Uterine smooth muscle cell (primary cell): ENCODE measurements at places on chromosomes 4 and X. TPM values are rescaled to one million over a fixed set of nuclear protein-coding genes. Genes with fewer than 3 reads are reported as not detected.

The FAM47A gene
- not detected in 2 replicates for total RNA-seq

The GNRHR gene
- not detected in 2 replicates for total RNA-seq

The MAGEC1 gene
- total RNA-seq = not detected in 2 replicates

The ATP8A1 gene
- total RNA-seq = 1.6 and 6.1 TPM in 2 replicates

The HTN3 gene
- total RNA-seq = not detected in 2 replicates

The STPG2 gene
- not detected in 2 replicates for total RNA-seq

The BTK gene
- under 0.01 TPM in 1 of 2 replicates, not detected in the other for total RNA-seq

The XAGE2 gene
- not detected in 2 replicates for total RNA-seq

The HSD17B13 gene
- 0.22 and 0.37 TPM in 2 replicates for total RNA-seq

The TKTL2 gene
- total RNA-seq = under 0.01 TPM in 1 of 2 replicates, not detected in the other

The TXK gene
- total RNA-seq = not detected in 2 replicates

The TLR10 gene
- not detected in 2 replicates for total RNA-seq

The MAGEB2 gene
- total RNA-seq = not detected in 2 replicates

The CITED1 gene
- total RNA-seq = 0.37 and 0.77 TPM in 2 replicates

The TECRL gene
- total RNA-seq = not detected in 2 replicates

The FRAS1 gene
- 1.3 and 3.1 TPM in 2 replicates for total RNA-seq

The NLGN3 gene
- total RNA-seq = under 0.01 and 0.12 TPM in 2 replicates

The HOPX gene
- total RNA-seq = 0.37 and 2.2 TPM in 2 replicates

The ALG13 gene
- 34.4 and 41.2 TPM in 2 replicates for total RNA-seq

The ATP1B4 gene
- not detected in 2 replicates for total RNA-seq

The ADAMTS3 gene
- total RNA-seq = 3.6 and 8.9 TPM in 2 replicates

The TAF7L gene
- 0.89 and 1.9 TPM in 2 replicates for total RNA-seq

The VEGFD gene
- total RNA-seq = 0.25 TPM in 1 of 2 replicates, not detected in the other

The VCX gene
- not detected in 2 replicates for total RNA-seq

The F8A2 gene
- total RNA-seq = not detected in 2 replicates

The PLAC1 gene
- total RNA-seq = 0.33 and 0.37 TPM in 2 replicates

The EIF1AX gene
- 45.2 and 77.6 TPM in 2 replicates for total RNA-seq

The NPY1R gene
- under 0.01 TPM in 2 replicates for total RNA-seq

The RCHY1 gene
- total RNA-seq = 25.7 and 38.3 TPM in 2 replicates

The DUSP9 gene
- total RNA-seq = 0.11 TPM in 1 of 2 replicates, not detected in the other

The PPP4R3C gene
- not detected in 2 replicates for total RNA-seq

The RASL11B gene
- total RNA-seq = 0.33 TPM in 1 of 2 replicates, not detected in the other

The SMS gene
- total RNA-seq = 277 and 311 TPM in 2 replicates

The MAGEE1 gene
- 1.1 and 1.6 TPM in 2 replicates for total RNA-seq

The ERCC6L gene
- total RNA-seq = 2.6 and 12.4 TPM in 2 replicates

The PFKFB1 gene
- 0.11 TPM in 1 of 2 replicates, not detected in the other for total RNA-seq

The GPR82 gene
- total RNA-seq = not detected in 2 replicates

The CAPN6 gene
- under 0.01 TPM in 2 replicates for total RNA-seq

The ZXDA gene
- 5.3 and 8.0 TPM in 2 replicates for total RNA-seq

The SPANXA1 gene
- not detected in 2 replicates for total RNA-seq

The CT45A5 gene
- not detected in 2 replicates for total RNA-seq

The SCML1 gene
- 10.2 and 11.8 TPM in 2 replicates for total RNA-seq

The L1CAM gene
- 2.7 and 5.5 TPM in 2 replicates for total RNA-seq

The CT45A2 gene
- total RNA-seq = not detected in 2 replicates

The CXCL1 gene
- total RNA-seq = 2.9 and 3.9 TPM in 2 replicates

The FOXR2 gene
- total RNA-seq = not detected in 2 replicates

The FGB gene
- not detected in 2 replicates for total RNA-seq

The HTATSF1 gene
- total RNA-seq = 37.7 and 55.2 TPM in 2 replicates

The STATH gene
- total RNA-seq = not detected in 2 replicates

The SPARCL1 gene
- 0.22 and 2.1 TPM in 2 replicates for total RNA-seq

The SLC6A14 gene
- not detected in 2 replicates for total RNA-seq

The VSIG1 gene
- total RNA-seq = under 0.01 TPM in 1 of 2 replicates, not detected in the other
